ENCODE measurements at places on chromosomes 2 and 18.
A peak's percentile ranks its signal among the peaks of the same experiment; 100 is the strongest.

- no peak for DNase-seq
Measured at GRCh38 chr18:54217624-54218023, 6.8 kb downstream of the MBD2 start.

DNA sequence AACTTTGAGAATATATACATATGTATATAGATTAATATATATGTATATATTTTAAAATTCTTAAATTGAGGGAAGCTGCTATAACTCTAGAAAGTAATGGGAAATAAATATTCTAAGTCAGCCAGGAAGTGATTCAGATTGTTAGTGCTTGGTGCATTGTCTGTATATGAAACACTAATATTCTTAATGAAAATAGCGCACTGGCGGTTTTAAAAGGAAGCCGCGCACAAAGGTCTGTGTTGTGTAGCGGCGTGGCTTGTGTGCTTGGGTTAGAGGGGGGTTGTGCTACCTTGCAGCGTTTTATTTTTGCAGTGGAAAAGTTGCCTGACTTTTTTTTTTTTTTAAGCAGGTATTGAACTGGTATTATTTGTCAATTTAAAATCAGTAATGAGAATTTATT lies 11.3 kb downstream of the TSHZ1 start:
- no peak for DNase-seq

DNA sequence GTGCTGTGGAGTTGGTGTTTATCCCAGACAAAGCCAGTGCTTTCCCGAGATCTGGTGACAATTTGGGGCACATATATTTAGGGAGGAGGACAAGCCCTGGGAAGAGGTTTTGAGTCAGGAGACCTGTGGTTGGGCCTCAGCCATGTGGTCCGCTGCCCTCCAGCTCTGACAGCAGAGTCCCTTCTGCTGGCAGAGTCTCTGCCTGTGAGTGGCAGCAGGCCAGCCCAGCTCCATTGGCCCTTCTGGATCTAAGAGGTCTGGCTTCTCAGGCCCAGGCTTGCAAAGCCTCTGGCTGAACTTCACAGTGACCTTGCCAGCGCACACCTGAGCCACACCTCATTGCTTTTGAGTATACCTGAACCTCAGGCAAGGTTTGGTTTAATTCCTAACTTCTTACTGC lies 115.3 kb downstream of the BCL2L11 start:
- no peak for DNase-seq

- no peak for DNase-seq
Measured at GRCh38 chr2:224286923-224287322, 115.0 kb downstream of the FAM124B start.

DNA sequence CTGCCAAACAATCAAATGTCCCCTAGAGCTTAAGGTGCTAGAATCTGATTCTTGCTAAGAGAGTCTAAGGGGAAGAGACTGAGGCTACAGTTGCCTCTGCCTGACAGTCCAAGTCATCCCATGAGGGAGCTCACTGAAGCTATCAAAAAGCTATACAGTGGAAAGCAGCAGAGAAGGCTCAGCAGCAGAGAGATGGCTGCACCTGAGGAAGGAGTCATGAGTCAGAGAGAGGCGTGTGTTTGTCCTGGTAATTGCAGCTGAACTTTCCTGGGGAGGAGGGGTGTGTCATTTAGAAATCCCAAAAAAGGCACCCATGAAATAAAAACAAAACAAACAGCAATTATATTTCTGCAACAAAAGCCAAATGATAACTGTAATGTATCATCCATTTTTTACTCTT lies 305.2 kb upstream of the UBE2E3 start:
- DNase-seq = no peak

- peak; percentile 16 for DNase-seq
Measured at GRCh38 chr2:10137053-10137843, 14.7 kb downstream of the RRM2 start.

DNA sequence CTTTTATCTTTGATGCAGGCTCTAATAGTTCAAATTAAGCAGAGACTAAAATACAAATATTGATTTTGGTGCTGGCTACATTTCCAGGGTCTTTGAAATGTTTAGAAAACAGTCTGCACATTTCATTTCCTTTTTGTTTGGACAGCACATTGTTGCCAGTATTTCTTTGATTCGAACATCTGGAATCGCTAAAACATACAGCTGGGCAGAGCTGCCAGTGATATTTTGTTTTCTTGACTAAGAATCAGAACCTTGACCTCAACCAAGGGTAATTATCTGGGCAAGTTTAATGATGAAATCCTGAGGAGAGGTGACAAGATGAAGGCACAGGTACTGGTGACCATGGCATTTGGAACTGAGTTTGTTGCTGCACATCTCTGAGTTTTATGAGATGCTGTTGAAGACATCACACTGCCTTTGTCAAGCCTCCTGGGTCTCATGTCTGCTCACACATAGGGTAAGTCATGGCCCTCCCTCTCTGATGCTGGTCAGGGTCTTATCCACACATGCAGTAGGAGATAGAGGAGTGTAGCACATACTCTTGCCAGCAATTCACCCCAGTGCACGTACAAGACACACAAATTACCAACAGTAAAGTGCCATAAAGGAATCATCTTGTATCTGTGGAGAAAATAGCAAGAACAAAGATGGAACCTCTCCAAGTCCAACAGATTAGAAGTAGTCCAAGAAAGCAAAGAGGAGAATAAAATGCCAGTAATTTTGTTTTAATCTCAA lies 391.9 kb downstream of the RND3 start:
- no peak for DNase-seq

GRCh38 chr2:108909275-108909823 lies 79.7 kb downstream of the EDAR start:
- DNase-seq = no peak

DNA sequence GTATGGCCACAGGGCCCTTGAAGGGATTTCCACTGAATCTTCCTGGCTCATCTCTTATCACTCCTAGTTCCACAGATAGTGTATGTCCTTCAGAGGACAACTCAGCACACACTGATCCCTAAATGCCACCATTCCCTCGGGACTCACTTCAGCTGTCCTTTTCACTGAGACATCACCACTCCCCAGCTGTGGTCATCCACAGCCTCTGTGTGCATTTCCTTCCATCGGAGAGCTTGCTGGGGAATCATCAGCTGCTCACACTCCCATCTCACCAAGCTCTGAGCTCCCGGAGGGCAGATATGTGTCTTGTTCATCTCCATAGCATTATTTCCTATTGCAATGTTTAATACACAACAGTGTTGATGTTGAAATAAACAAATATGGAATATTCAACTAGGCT lies 759.5 kb downstream of the RNF144A start:
- no peak for DNase-seq

DNA sequence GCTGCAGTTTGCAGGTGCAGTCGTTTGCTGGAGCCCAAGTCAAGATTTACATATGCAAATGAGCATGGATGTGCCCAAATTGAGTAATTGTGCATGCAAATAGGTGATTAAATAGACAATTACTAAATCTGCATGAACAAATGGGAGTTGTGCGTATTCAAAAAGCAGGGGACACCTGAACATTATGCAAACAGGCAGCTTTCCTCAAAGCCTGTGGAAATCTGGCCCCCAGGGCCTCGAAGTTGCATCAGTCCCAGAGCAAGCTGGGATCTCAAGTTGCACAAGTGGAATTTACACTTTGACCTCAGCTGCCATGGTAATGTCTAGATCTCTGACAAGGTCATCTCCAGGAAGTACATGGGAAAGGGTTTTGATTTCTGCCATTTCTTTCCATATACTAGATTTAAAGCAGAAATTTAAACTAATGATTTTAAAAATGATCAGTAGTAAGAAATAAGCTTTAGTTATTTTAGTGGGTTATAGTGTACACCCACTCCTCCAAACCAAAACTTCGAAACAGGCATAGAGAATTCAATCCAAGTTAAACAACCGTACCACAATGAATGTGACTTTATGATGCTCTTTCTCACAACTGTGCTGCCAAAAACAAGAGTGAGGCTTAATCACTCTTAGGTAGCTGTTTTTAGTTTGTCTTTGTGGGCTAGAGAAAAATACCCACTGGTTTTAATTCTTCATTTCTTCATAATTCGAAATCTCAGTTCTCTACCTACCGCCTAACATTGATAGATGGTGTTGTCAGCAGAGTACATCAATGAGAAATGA lies 110.7 kb downstream of the RND3 start:
- peak; percentile 74 for DNase-seq

DNA sequence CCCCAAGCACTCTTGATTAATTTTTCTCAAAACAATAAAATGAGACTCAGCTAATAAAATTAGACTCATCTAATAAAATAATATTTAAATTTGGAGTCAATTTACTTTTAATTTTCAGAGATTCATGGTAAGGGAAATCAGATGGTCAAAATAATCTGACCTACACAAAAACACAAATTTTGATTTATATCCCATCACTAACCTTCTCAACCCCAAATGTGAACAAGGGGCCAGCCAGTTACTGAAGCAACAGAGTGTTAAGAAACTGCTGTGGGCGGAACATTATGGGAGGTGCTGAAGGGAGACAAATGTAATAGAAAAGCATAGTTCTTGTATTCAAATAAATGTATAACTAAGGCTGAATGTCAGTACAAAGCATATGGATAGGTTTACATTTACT lies 28.5 kb upstream of the PPP3R1 start:
- DNase-seq = no peak

DNA sequence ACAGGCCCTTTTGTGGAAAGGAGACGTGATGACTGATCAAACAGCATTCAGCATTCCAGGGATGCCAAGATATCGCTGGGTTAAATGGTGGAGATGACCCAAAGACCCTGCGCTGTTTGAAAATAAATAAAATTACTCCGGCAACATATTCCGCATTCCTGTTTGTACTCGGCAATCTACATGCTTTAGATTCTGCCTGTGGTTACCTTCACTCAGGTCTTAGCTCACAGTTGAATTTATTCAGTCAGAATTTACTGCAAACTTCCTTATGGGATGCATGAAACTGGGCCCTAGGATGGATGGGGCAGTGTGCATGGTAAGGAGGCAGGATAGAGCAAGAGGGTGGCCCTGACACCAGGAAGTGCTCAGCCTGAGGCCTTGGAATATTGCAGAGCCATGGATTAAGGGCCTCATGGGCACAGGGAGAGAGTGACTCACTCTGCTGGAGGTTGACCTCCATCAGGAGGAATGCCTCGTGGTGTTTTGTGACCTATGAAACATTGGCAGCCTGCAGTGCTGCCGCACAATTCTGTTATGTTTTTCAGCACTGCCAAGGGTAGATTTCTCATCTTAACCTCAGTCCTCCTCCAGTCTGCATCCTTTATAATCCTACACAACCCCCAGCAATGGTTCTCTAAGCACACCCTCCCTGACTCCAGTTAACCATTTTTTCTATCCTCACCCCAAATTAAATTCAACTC lies 321.4 kb downstream of the IRS1 start:
- DNase-seq = peak; percentile 58

GRCh38 chr2:8796878-8797550 lies 40.4 kb downstream of the KIDINS220 start:
- DNase-seq = no peak

DNA sequence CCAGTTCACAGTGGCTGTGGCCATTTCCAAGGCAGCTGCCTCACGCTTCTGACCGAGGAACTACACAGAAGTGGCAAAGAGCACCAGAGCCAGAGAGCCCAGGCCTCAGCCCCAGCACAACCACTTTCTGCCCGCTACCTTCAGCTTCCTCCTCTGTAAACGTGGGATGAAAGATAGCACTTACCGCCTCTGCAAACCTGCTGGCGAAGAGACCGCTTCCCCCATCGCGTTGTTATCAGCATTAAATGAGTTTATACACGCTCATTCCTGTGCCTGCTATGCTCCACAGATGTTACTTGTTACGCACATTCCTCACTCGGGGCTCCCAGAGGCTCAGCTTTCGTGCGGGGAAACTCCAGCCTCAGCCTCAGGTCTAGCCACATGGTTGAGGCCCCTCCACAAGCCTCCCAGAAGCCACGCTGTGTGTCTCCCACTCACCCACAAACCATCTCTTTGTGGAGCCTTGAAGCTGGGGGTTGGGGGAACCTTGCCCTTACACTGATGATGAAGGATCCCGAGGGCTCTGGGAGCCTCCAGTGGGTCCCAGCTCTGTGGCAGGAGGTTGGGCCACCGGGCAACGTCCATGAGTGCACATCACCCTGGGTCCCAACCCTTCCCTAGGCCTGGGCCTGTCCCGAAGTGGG lies 63.3 kb upstream of the SMAD7 start:
- DNase-seq = no peak

DNA sequence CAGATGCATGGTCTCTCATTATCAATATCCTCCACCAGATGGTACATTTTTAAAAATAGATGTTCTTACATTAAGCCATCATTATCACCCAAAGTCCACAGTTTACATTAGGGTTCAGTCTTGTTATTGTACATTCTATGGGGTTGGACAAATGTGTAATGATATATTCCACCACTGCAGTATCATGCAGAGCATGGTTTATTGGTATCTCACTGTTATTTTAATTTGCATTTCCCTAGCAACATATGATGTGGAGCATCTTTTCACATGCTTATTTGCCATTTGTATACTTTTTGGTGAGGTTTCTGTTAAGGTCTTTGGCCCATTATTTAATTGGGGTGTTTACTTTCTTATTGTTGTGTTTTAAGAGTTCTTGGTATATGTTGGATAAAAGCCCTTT lies 95.7 kb downstream of the PTH2R start:
- DNase-seq = no peak

DNA sequence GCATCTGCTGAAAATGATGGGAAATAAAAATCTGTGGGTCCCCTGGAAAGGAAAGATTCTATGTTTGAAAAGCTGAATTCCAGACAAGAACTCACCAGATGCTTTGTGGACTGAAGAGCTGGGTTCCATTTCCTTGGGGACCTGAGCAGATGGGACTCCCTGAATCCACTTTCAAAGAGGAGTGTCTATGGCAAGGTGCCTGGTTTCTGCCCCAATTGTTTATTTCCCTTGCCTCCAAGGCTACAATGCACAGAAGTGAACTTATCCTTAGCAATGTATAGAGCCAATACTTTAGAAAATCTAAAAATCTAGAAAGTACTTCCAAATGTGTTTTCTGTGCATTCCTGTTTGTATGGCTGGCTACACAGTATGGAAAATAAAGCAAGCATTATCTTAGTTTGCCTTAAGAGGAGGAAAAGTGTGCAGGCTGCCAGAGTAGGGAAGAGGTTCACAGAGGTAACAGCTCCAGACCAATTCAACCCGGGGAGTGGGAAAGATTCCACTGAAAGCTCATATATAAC lies 420.5 kb downstream of the NRXN1 start:
- no peak for DNase-seq

- no peak for DNase-seq
Measured at GRCh38 chr2:72140621-72140960, 7.1 kb downstream of the CYP26B1 start.

DNA sequence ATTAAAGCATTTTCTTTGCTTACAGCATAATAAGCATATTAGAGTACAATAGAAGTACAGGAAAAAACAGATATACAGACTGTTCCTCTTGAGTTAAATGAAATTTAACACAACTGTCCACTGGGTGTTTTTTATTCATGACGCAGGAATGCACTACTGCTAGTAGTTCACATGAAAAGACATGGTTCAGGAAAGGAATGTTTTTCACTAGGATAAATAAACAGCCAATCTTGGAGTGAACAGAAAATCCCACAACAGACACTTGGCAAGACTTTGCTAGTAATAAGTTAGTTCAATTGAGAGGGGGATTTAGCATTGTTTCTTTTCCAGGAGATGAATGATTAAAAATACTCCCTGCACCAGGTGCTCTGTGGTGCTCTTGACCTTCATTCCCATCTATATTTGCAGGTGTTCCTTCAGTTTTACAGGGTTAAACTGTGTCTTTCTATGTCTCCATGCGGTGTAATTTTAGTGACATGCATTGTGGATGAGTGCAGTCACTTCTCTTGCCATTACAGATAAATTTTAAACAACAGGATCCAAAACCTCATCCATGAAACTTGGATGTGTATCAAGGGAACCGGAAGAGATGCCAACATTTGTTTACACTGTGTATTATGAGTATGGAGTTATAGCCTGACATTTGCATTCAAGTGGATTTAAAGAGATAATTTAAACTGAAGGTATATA lies 796.6 kb downstream of the DSC3 start:
- no peak for DNase-seq

- DNase-seq = peak; percentile 75
Measured at GRCh38 chr2:215900203-215900611, 113.1 kb downstream of the MREG start.
